ENCODE measurements at places on chromosomes 11 and 22. TPM values are rescaled to one million over a fixed set of nuclear protein-coding genes. Genes with fewer than 3 reads are reported as not detected.
A peak's percentile ranks its signal among the peaks of the same experiment; 100 is the strongest.

Gene ABTB2
- total RNA-seq = 1.8 TPM

Gene TMEM132A
- 51.7 TPM for total RNA-seq

Gene SMTNL1
- not detected for total RNA-seq

Gene OR52K1
- not detected for total RNA-seq

Gene GNB1L
- 20.4 TPM for total RNA-seq

Gene MYH9
- 153 TPM for total RNA-seq

- no peak for DNase-seq
Measured at GRCh38 chr22:41976961-41977566, 7.8 kb downstream of the SEPTIN3 start.

GRCh38 chr11:103845331-103845730, 191.1 kb upstream of the DDI1 start:
- DNase-seq = no peak

- no peak for DNase-seq
Measured at GRCh38 chr11:56740886-56741285, 7.6 kb downstream of the OR9G4 start.

DNA sequence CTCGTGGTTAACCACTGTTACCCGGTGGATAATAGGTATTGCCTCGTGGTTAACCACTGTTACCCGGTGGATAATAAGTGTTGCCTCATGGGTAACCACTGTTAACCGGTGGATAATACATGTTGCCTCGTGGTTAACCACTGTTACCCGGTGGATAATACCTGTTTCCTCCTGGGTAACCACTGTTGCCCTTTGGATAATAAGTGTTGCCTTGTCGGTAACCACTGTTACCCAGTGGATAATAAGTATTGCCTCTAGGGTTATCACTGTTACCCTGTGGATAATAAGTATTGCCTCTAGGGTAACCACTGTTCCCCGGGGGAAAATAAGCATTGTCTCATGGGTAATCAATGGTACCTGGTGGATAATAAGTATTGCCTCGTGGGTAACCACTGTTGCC, 15.0 kb upstream of the NXPE4 start:
- no peak for DNase-seq

GRCh38 chr11:41346042-41346441, 113.4 kb downstream of the LRRC4C start:
- no peak for DNase-seq

- no peak for DNase-seq
Measured at GRCh38 chr11:113245216-113245615, 69.2 kb upstream of the TTC12 start.

- DNase-seq = no peak
Measured at GRCh38 chr11:109956124-109956793, 136.9 kb upstream of the ZC3H12C start.

DNA sequence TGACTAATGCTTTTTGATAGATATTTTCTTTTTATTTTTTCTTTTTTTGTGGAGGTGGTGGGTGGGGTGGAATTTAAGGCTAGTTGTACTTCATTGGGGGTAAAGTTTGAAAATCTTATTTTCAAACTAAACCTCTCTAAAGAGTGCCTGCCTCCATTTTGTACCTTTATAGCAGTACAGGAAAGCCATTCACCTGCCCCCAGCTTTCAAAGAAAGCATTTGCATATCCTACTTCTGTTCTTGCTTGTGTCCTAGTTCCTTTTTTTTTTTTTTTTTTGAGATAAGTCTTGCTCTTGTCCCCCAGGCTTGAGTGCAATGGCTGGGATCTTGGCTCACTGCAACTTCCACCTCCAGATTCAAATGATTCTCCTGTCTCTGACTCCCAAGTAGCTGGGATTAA, 766.2 kb upstream of the LRRC4C start:
- DNase-seq = no peak

DNA sequence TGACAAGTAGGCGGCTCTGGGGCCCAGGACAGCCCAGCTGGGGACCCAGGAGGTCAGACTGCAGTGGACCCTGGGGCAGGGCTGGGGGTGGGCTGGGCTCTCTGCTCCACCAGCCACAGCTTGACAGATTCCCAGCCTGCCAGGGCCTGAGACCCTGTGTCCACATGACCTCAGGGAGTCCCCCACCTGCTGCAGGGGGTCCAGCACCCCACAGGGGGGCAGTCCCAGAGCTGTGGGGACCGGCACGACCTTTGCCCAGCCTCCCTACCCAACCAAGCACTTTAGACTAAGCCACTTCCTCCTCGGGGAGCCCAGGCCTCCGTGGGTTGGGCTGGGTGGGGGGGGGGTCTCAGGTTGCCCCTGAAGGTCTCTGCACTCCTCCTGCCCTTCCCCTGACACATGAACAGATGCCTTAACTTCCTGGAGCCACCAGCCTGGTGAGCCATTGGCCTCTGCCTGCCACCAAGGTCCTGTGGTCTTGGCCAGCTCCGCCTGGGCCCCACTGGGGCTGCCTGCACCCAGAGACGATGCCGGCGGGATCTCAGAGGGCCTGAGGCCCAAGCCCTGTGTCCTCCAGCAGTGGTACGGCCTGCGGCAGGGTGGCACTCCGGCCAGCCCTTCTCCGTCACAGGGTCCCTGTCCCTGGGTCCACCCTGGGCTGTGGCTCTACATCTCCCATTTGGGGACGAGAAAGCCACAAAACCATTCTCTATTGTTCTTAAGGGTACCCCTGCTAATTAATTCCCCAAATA, 3.4 kb downstream of the CCDC188 start:
- DNase-seq = no peak

- peak; percentile 77 for DNase-seq
Measured at GRCh38 chr11:83493917-83494316, 207.8 kb upstream of the CCDC90B start.

DNA sequence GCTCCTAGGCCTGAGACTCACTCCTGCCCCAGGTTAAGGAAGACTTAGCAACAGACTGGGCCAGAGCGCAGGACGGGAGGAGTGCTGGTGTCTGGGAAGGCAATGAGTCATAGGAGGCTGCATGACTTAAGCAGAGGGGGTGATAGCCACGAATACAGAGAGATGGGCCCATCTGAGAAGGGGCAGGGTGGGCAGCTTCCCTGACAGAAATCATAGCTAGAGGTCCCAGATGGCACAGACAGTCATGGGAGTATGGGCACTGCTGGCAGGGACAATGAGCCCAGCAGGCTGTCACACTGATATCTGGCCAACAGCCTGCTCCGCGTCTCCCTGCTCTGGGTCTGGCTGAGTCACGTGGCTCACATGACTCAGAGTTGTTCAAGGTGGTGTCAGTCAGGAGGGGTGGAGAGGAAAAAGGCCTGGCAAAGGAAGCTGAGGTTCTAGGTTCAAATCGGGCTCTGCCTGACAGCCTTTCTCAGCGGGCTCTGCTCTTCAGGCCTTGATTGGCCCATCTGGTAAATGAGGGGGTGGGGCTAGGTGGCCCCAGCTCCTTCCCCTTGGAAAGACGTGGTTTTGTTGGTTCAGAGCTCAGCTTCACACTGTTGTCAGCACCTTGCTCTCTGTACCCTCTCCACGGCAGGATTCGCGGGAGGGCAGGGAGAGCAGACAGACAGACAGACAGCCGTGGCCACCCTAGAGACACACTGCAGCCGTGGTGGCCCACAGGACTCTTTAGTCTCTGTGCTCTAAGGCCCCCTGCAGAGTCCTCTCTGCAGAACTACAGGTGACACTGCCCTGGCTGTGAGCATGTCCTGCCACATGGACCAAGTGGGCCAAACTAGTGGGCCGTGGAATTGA, 47.8 kb downstream of the DBX1 start:
- peak; percentile 92 for DNase-seq

DNA sequence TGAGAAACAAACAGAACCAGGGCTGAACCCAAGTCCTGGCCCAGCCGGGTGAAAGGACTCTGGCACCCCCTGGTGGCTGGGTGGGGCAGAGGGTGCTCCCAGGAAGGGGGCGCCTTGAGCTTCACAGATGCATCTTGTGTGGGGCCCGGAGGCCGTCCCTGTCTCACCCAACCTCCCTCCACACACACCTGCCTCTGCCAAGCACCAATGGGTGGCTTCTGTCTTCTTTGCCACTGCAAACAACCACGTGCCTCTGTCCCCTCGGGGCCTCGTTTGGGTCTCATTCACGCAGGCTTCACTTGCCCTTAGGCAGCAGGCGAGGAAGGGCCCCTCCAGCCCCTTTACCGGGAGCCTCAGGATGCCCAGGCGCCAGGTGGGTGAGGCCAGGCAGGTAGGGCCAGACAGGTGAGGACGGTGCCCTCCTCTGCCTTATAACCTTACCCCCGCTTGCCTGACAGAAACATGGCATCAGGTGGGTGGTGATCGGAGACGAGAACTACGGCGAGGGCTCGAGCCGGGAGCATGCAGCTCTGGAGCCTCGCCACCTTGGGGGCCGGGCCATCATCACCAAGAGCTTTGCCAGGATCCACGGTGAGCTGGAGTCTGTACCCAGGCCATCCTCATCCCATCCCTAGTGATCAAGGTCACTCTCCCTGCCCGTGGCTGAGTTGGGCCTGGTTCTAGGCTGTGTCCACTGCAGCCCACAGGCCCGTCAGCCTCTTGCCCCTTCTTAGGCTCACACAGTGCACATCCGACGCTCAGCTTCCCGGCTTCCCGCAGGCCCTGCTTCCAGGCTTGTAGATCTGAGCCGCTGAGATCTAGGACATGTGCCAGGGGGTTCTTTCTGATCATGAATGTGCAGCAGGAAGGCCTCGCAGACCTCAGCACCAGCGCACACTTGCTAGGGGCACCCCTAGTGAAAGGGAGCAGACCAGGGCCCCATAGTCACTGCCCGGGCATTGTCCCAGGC, 17.2 kb downstream of the POLR3H start:
- DNase-seq = peak; percentile 66

DNA sequence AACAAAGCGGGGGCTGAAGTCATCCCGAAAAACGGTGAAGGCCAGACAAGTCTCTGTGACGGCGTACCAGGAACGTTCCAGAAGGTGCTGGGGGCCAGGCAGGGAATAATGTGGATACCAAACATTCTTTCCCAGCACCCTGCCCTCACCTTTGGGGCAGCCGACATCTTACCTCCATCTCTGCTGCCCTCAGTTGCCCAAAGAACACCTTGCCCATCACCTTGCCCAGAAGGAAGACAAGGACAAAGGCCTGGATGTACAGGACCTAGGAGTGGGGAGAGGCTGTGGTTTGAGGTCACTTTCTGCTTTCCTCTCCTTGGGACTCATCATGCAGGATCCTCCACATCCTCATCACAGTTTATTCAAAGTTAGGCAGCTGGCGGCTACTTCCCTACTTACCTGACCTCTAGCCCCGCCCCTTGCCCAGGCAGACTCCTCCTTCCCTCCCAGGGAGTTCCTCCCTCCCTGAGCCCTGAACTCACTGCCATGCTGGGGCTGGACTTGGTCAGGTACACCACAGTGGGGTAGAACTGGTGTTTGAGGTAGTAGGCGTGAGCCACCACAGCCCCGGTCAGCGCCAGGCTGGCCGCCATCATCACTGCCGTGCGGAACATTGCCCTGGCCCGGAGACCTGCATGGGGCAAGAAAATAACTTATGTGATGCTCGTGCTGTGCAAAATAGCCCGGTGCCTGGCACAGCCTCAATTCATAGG, 1.2 kb downstream of the SYVN1 start:
- no peak for DNase-seq

GRCh38 chr22:19448076-19448607, 631 bp upstream of the C22orf39 start:
- peak; percentile 72 for DNase-seq

GRCh38 chr22:48744967-48745841, 1082.5 kb downstream of the BRD1 start:
- no peak for DNase-seq

DNA sequence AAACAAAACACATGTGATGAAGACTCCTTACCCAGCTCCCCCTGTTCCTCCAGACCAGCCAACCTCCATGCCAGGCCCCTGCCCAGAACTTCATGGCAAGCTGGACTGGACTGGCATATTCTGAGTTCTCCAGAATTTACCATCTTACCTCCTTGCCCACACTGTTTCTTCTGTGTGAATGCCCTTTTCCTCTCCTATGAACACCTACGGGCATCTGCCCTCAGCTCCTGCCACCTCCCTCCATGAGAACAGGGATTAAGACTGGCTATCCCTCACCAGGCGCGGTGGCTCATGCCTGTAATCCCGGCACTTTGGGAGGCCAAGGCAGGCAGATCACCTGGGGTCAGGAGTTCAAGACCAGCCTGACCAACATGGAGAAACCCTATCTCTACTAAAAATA, 6.4 kb upstream of the AIFM3 start:
- no peak for DNase-seq

- no peak for DNase-seq
Measured at GRCh38 chr11:132539590-132540368, 992.5 kb downstream of the OPCML start.

- DNase-seq = no peak
Measured at GRCh38 chr11:123181075-123181474, 14.0 kb downstream of the CLMP start.

- no peak for DNase-seq
Measured at GRCh38 chr22:45571089-45571488, 68.4 kb downstream of the FBLN1 start.

- DNase-seq = peak; percentile 38
Measured at GRCh38 chr22:32904044-32904443, 102.5 kb downstream of the TIMP3 start.

DNA sequence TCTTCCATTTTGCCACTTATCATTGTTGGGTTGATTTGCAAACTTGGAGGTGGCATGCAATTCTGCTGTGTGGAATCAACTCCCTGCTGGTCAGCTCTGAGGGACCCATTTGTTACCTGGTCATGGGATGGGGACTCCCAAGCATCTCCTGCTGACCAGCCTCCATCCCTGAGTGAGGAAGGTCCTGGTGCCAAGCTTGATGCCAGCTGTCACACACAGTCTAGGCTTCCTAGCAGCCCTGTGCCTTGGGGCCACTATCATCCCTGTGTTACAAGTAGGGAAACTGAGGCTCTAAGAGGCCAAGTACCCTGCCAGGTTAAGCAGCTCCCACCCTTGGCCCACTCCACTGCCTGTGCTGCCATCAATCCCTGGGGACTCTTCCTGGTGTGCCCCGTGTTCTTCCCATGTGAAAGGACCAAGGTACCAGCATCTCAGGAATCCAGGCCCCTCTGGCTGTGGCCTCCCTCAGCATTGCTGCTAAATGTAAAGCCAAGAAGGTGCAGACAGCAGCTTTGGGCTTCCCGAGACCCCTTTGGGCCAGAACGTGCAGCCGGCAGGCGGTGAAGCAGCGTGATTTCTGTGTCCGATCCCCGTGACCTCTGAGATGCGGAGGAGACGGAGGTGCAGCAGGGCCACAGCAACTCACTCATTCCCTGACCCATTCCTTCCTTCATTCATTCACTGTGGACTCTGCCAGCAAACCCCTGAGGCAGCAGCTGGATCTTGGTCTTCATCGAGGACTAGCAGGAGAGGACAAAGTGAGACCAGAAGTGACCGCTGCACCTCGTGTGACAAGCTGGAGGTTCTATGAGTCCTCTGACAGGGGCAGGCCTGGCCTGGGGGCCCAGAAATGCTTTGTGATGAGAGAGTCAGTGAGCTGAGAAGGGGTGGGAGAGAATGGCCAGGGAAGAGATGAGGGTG, 49.7 kb downstream of the MYEOV start:
- no peak for DNase-seq

GRCh38 chr11:6414874-6415328, 4.0 kb downstream of the APBB1 start:
- DNase-seq = no peak

- no peak for DNase-seq
Measured at GRCh38 chr11:69357458-69358397, 63.8 kb downstream of the MYEOV start.

All from G401 (cell line).